ENCODE measurements at places on chromosomes 1 and 21.

- no peak for DNase-seq
Measured at GRCh38 chr1:245763873-245764331, 609.1 kb downstream of the KIF26B start.

DNA sequence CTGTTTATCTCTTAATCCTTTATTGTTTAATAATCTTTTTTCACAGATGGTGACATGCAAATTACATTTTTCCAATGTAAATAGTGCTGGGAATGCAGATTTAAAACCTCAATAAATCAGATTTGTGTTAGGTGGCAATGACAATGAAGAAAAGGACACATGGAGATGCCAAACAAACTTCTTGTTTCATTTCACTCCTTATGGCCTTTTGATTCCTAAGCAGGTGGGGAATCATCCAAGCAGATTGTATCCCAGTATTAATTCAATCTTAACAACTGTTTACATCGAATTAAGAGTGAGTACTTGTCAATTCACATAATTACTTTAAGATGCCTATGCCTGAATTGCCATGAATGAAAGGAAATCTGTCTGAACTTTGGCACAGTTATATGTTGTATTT lies 98.9 kb upstream of the RGS18 start:
- no peak for DNase-seq

DNA sequence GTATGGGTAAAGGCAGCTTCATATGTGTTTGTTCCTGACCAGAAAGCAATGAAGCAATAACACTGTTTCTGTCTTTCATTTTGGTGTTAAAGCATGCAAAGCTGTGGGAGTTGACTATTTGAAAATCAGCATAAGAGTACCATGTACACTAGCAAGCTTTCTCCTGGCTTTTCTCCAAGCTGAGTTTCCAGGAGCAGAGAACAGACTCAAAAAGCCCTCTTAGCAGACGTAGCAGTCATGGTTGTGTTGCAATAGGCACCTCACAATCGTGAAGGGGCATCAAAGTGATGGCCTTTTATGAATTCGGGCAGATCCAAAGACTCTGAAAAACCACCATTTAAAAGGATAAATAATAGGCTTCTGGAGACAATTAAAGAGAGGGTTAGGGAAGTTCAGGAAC lies 159.7 kb downstream of the PTGER3 start:
- no peak for DNase-seq

- DNase-seq: peak; percentile 13
Measured at GRCh38 chr1:166884040-166884642, 8.1 kb upstream of the TADA1 start.

DNA sequence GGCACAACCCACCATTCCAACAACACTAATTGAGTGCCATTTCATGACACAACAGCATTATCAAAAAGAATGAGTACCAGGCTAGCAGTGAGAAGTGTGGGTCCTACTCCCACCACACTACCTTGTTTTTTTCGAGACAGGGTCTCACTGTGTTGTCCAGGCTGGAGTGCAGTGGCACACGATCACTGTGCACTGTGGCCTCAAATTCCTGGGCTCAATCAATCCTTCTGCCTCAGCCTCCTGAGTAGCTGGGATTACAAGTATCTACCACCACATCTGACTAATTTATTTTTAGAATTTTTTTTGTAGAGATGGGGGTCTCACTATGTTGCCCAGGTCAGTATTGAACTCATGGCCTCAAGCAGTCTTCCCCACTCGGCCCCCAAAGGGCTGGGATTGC lies 30.7 kb downstream of the CD247 start:
- no peak for DNase-seq

DNA sequence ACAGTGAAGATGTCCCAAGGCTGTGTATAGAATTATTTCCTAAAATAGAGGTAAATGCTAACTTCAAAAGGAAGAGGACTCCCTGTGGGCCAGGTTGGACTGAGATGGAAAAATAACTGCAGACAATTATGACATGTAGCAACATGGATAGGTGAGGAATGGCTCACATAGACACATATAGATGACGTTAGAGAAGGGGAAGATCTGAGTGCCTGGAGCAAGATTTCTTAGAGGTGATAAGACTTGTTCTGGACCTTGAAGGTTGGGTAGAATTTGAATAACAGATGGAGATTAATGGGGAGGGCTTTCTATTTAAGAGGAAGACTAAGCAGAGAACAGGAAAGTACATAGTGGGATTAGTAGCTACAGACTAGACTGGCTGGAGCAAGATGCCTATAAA lies 76.9 kb downstream of the C1orf21 start:
- DNase-seq: no peak

- DNase-seq: no peak
Measured at GRCh38 chr1:220526294-220526693, 1.6 kb upstream of the MARK1 start.

DNA sequence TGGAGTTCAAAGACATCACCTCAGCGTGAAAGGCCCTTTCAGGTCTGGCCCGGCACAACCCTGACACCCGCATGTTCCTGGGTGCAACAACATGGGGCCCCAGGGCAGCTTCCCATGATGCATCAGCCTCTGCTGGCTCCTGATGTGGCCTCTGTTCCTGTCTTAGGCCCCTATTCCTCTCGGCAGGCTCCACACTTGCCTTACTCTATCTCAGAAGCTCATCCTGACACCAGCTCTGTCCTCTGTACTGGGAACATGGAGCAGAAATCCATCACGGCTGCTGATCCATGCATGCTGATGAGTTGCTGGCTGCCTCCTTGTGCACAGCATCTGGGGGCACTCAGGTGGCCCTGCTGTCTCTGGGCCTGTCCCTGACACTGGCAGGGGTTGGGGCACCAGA lies 74.6 kb downstream of the ADARB1 start:
- no peak for DNase-seq
